ENCODE measurements at places on chromosomes 7 and 10.

DNA sequence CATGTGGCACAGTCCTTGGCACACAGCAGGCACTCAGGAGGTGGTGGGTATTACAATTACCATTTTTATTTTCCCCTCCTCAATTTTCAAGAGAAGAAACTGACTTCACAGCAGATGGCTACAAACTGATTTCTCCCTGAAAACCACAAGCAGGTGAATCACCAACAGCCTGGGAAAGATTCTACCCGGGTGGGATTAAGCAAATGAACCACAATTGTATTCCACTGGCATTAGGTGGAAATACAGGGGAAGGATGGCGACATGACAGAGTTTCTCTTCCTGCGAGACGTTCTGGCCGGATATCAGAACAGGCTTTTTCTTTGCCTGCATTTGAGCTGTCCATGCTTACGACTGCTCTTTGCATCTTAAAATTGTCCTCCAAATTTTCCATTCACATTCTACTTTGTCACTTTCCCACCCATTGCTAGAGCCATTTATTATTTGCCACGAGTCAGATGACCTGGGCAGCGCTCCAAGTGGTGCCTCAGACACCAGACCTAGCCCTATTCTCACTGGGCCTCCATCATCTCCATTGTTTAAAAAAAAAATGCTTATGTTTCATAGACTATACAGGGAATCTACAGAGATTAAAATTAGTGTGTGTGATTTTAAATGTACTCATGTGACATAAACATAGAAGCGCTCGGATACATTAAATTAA lies 4.6 kb downstream of the DENND11 start:
- no peak for DNase-seq

DNA sequence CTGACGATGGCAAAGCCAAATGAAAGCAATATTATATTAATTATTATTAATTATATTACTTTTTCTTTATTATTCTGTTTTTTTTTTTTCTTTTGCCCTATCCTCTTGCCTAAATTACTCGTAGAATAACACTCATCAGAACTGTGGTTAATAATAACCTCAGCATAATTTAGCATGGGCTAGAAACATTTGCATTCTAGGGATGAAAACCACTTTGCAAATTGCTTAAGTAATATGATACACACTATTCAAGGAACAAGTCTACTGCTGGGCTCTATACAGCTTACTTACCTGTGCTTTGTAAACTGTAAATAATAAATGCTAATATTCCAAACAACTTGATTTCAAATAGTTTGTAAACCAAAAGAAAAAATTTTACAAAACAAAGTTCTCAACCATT lies 375.8 kb downstream of the HGF start:
- no peak for DNase-seq

DNA sequence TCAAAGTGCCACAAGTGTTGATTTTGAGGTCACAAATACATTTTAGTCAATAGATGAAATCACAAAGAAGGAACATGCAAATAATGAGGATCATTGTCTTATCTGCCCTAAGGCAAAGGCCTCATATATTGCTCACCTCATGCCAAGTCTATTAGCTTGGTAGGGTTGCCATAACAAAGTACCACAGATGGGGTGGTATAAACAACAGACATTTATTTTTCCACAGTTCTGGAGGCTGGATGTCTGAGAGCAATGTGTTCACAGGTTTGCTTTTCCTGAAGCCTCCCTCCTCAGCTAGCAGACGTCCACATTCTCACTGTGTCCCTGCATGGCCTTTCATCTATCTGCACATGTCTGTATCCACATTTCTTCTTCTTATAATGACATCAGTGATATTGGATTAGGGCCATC lies 59.6 kb downstream of the RELN start:
- DNase-seq, result no peak

- DNase-seq, result no peak
Observed at GRCh38 chr7:14023838-14024237, 34.4 kb upstream of the ETV1 start.

GRCh38 chr10:34641913-34642558 lies 173.1 kb downstream of the PARD3 start:
- DNase-seq, result no peak

- DNase-seq, result no peak
Observed at GRCh38 chr10:63077800-63078199, 55.3 kb upstream of the NRBF2 start.

GRCh38 chr7:151896086-151896485 lies 19.2 kb upstream of the PRKAG2 start:
- no peak for DNase-seq

- no peak for DNase-seq
Observed at GRCh38 chr10:75137533-75138438, 26.3 kb downstream of the SAMD8 start.

GRCh38 chr7:133797818-133798520 lies 329.2 kb upstream of the LRGUK start:
- no peak for DNase-seq

- DNase-seq, result no peak
Observed at GRCh38 chr7:150685219-150686029, at the start of gene GIMAP2. Gene GIMAP2, plus strand, starts transcription at chr7:150685706. Its CDS starts 1,354 bp downstream, at chr7:150687060.

GRCh38 chr7:53094827-53095226 lies 59.4 kb downstream of the POM121L12 start:
- no peak for DNase-seq

GRCh38 chr10:72173619-72174296 lies 42.1 kb upstream of the ANAPC16 start:
- no peak for DNase-seq

Data from stimulated activated CD8-positive, alpha-beta memory T cell treated with anti-CD3 and anti-CD28 coated beads, Interleukin-15, amount 100 ng/mL, for 4 hours (primary cell).